Smooth muscle cell of the umbilical artery (primary cell): ENCODE measurements at places on chromosomes 3 and 15. TPM values are rescaled to one million over a fixed set of nuclear protein-coding genes. Genes with fewer than 3 reads are reported as not detected.

The ANKUB1 gene
- total RNA-seq = not detected in 2 replicates

The GOLGA6L24 gene
- not detected in 2 replicates for total RNA-seq

The RAB6B gene
- 0.30 and 1.6 TPM in 2 replicates for total RNA-seq

The ADAMTS17 gene
- total RNA-seq = 0.30 and 0.37 TPM in 2 replicates

The GOLGA6B gene
- not detected in 2 replicates for total RNA-seq

The CA12 gene
- 98.9 and 366 TPM in 2 replicates for total RNA-seq

The AADACL2 gene
- total RNA-seq = not detected in 2 replicates

The C3orf49 gene
- total RNA-seq = not detected in 2 replicates

The CLCN2 gene
- 2.4 and 2.8 TPM in 2 replicates for total RNA-seq

The CD86 gene
- total RNA-seq = not detected in 2 replicates

The MYH15 gene
- 1.2 and 8.1 TPM in 2 replicates for total RNA-seq

The MNS1 gene
- 0.89 and 1.3 TPM in 2 replicates for total RNA-seq

The DHFR2 gene
- total RNA-seq = 4.3 and 4.5 TPM in 2 replicates

The SLC22A13 gene
- 1.5 and 1.6 TPM in 2 replicates for total RNA-seq

The NPAP1 gene
- not detected in 2 replicates for total RNA-seq

The CLDN1 gene
- total RNA-seq = 4.3 and 10.4 TPM in 2 replicates

The LMLN gene
- total RNA-seq = 13.1 and 18.4 TPM in 2 replicates

The EPHA6 gene
- total RNA-seq = not detected in 2 replicates

The METTL6 gene
- 27.1 and 34.7 TPM in 2 replicates for total RNA-seq

The C3orf18 gene
- total RNA-seq = 9.7 and 12.8 TPM in 2 replicates

The GPR149 gene
- not detected in 2 replicates for total RNA-seq

The PLA2G4D gene
- total RNA-seq = not detected in 2 replicates

The SLC28A1 gene
- total RNA-seq = not detected in 2 replicates

The PRRT3 gene
- 2.4 and 3.0 TPM in 2 replicates for total RNA-seq

The SPESP1 gene
- 2.7 and 6.0 TPM in 2 replicates for total RNA-seq

The FRMD5 gene
- 6.5 and 16.5 TPM in 2 replicates for total RNA-seq

The ECE2 gene
- total RNA-seq = not detected in 2 replicates

The ADIPOQ gene
- not detected in 2 replicates for total RNA-seq

The GOLGA6L25 gene
- not detected in 2 replicates for total RNA-seq

The NANOGP8 gene
- not detected in 2 replicates for total RNA-seq

The MCCC1 gene
- total RNA-seq = 17.8 and 18.4 TPM in 2 replicates

The ANKRD63 gene
- not detected in 2 replicates for total RNA-seq

The SCAP gene
- 57.0 and 60.5 TPM in 2 replicates for total RNA-seq

The C3orf85 gene
- not detected in 2 replicates for total RNA-seq
